ENCODE measurements at places on chromosomes 3 and 15.

- no peak for DNase-seq
Measured at GRCh38 chr15:25368850-25369249, 70.0 kb downstream of the UBE3A start.

DNA sequence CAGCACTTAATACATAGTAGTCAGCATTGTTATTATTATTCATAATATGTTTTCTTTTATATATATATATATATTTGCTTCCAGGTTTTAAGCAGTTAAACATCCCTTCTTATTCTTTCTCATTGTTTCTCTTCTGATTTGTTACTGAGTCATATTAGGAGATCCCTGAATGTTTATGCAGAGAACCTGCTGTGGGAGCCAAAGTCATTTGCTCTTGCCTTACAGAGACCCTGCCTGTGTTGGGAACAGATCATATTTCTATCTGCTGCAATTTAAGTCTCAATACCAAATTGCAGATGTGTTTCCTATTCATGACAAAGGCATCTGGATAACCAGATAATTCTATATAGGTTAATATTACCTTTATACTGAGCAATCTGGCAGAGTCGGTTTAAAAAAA lies 323.0 kb upstream of the UMPS start:
- no peak for DNase-seq

- no peak for DNase-seq
Measured at GRCh38 chr3:71066356-71066755, 517.2 kb downstream of the FOXP1 start.

DNA sequence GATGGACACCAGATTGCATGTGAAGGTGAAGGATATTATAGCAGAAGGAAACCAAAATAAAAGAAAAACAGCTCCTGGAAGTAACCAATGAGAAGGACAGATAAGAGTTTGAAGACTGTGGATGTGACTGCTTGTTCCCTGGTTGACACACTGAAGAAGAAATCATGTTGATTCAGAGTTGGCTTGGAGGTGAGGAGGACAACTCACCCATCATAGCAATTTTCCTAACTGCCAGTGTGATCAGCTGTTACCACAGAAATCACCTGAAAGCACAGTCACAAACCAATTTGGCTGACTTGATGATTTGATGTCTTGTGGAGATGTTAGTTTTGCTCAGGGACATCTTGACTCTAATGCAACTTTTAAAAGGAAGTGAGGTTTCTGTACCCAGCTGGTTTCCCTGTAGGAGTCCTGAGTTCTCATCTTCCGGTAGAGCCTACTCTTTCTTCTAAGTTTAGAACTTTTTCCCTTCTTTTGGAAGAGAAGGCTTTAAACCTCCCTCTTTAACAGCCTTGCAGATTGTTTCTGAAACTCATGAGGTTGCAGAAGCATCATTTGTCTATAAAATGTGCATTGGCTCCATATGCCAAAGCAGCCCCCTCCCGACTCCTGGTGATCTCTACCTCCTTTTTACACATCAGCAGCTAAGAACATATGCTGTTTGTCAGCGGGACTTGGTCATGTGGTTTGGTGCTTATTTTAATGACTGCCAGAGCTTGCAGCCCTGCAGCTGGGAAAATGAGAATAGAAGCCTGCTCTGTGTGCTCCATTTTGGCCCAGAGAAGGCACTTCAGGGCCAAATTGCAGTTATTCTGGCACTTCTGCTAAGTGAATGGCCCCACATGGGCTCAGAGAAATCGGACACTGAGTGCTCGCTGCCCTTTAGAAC lies 10.3 kb downstream of the ATG7 start:
- DNase-seq: no peak

GRCh38 chr3:100325827-100326226 lies 8.7 kb upstream of the NIT2 start:
- DNase-seq: no peak

- DNase-seq: peak; percentile 53
Measured at GRCh38 chr3:64355401-64355807, 130.1 kb upstream of the PRICKLE2 start.

DNA sequence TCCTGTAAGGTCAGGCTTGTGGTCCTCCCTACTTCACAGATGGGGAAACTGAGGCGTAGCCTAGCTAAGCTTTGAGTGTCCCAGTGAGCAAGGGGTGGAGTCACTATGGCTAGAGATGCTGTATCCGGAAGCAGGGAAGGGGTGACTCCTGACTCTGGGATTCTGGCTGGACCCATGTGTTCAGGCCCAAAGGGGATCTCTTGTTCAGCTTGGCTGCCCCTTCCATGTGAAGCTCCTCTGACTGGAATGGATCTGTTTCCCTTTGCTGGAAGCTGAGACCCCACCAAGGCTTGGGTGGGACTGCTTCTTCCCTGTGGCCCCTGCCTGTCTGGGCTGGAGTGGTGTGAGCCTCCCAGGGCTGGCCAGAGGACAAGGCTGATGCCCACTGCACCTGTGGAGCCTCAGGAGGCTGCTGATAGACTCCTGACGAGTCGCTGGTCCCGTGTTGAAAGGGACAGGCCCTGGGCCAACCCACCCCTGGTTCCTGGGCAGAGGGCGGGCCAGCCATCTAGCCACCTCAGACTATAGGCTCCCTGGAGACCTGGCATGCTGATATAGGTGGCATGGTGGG lies 1.0 kb downstream of the MAPKAPK3 start:
- DNase-seq: no peak

GRCh38 chr3:47909607-47910006 lies 106.6 kb downstream of the MAP4 start:
- DNase-seq: no peak

DNA sequence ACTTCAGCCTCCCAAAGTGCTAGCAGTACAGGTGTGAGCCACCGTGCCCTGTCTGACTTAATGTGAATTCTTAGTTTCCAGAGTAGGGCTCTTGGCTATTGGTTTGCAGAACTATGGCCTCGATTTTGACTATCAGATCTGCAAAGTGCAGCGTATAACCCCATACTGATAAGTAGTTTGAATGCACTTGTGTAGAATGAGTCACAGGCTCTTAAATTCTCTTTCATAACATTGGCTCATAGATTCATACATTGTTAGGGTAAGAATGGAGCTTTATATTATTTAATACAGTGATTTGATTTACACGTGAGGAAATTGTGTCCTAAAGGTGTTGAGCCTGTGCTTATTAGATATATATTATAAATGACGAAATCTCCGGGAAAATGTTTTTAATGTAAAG lies 109.9 kb downstream of the ZPLD1 start:
- no peak for DNase-seq

- DNase-seq: peak; percentile 85
Measured at GRCh38 chr3:10192953-10193691, 28.4 kb downstream of the IRAK2 start.

DNA sequence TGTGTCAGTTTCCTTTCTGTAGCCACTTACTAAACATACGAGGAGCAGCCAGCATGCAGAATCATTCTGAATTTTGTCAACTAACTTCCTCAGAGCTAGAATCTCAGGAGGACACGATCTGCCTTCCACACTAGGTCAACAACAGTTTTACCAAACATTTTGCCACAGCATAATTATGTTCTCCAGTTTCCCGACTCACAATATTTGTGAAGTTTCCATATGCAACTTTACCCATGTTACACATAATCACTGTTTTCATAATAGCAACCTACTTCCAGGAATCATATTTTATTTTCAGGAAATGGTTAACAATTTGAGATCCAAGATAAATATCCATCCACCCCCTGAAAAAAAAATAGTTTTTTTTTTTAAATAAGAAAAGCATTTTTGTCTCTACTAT lies 595.0 kb downstream of the PYDC2 start:
- DNase-seq: no peak

GRCh38 chr15:88913017-88913849 lies at the start of gene MFGE8:
Gene MFGE8, minus strand, starts transcription at chr15:88913379. Its CDS starts 60 bp downstream, at chr15:88913319.
- peak; percentile 86 for DNase-seq

- DNase-seq: peak; percentile 83
Measured at GRCh38 chr15:60407415-60407805, 9.6 kb upstream of the ANXA2 start.

DNA sequence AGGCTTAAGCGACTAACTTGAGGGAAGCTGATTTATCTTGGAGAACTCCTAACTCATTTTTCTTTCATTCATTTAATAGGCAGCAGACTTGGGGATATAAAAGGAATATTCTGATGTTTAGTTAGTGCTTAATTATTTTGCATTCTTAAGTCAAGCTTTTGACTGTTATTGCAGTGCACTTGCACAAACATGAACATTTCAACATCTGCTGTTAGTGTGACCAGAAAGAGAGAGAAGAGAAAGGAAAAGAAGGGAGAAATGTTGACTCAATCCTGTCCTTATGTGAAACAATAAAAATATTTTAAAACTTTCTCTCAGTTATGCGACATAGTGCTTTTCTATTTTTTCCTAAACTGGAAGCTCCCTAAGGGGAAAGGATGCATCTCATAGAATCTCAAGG lies 507.8 kb downstream of the LPP start:
- no peak for DNase-seq

GRCh38 chr3:190340071-190340470 lies 17.8 kb upstream of the CLDN1 start:
- no peak for DNase-seq

DNA sequence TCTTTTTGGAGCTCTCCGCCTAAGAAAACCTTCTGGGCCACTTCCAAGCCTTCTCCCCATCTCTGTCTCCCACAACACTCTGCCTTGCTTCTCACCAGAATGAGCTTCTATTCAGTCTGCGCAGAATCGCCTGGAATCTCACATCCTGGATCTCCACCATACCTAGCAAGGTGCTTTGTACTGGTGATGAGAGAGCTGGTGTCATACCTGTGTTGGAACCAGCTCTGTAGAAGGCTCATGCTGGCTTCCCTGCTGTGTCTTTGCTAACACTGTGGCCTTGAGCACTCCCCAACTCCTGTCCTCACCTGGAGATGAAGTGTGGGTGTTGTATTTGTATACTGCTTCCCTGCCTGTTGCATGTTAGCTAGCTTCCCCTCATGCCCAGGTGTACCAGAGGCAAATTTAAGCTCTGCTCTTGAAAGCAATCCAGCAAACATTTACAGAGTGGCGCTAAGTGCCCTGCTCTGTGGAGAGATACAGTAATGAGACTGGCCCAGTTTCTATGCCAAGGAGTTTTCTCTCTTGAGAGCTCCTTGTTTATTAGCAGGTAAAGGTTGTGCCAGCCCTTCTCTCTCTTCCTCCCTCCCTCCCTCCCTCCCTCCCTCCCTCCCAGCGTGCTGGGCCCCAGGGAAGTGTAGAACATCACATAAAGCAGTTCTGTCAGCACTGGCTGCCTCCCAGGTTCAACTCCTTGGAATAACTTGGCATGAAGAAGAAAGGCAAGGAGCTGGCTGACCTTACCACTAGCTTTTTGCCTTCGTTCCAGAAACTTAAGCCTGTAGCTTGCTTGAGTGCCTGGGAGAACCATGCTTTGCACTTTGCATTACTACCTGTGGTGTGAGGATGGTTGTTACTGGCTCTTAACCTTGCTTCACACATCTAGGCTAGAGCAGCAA lies 54.9 kb downstream of the TRIM71 start:
- DNase-seq: no peak

- peak; percentile 95 for DNase-seq
Measured at GRCh38 chr3:129485721-129486663, 42.4 kb upstream of the RHO start.

- no peak for DNase-seq
Measured at GRCh38 chr15:66214246-66214645, 39.3 kb downstream of the MEGF11 start.

- no peak for DNase-seq
Measured at GRCh38 chr15:89435362-89435761, 61.0 kb downstream of the RHCG start.
